ENCODE measurements at places on chromosomes 1 and 21.
A peak's percentile ranks its signal among the peaks of the same experiment; 100 is the strongest.

DNA sequence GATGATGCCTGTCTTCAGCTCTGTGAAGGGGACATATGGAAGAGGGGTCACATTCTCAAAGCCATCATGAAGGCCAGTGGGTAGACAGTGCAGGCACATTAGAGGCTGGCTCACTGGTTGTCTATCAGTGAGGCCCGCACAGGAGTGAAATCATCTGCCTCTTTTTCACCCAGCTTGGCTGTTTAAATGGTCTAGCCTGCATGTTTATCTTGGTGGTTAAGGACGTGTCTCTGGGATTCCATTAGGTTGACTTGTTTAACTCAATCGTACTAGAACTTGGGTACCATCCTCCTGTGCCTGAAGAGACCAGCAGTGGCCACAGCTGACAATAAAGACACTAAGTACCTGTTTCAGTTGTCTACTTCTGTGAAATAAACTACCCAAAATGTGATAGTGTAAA, 219.3 kb downstream of the PLPP3 start:
- DNase-seq, result no peak

DNA sequence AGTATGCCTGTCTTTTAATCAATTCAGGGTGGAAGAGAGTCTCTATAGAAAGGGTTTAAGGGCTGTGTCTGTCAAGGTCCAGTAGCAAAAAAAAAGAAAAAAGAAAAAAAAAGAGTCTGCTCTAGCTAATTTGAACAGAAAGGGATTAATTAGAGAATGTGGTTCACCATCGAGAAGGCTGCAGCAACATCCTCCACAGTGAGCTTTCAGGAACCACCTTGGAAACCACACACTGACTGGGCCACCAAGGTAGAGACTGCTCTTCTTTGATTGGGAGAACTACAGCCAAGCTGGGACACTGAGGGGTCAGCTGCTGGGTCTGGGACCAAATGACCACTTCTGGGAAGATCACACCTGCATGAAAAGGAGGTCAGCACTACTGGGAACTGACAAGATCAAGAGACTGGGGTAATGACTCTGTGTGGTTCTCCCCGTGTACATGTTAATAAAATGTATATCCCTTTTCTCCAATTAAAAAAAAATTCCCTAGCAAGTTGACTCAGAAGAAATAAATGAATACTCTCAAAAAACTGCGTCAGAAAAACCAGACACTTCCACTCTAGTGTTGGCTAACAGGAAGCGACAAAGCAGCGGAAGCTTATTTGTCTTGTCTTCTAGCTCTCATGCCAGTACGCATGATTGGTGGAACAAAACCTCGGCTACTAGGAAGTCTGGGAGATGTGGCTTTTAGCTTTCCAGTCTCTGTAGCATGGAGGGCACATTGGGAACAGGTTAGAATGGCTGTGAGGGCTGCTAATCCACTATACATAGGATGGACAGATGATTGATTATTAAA, 60.0 kb upstream of the IVNS1ABP start:
- DNase-seq, result no peak

- DNase-seq, result peak; percentile 33
Measured at GRCh38 chr1:55213885-55214211, 1.3 kb downstream of the USP24 start.

DNA sequence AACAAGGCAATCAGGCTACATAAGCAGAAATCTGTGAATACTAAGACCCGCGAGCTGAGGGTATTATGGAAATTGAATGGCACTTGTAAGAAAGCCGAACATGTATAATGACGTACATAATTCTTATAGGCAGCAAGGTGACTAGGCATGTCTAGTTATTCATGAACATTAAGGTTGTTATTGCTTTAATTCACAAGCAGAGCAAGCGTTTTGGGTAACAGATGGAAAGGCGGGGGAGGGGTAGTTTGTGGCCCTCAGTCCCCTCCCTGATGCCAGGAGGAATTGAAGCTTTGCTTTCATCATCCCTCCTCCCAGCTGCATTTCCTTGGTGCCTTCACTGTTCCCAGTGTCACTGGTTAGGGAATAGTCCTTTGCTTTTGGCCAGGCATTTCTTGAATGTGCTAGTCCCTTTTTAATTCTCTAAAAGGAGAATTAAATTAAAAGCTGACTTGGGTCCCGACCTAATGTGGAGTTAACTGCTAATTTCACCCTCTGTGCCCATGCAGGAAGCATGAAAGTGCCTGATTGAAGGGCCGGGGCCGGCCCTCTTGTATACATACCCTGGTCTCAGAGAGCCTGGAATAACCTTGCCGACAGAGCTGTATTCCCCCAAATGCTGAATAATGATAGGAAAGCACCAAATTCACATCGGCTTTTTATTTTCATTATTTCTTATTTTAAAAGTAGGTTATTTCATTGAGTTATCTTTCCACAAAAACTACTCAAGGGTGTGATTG, 42.5 kb downstream of the RYR2 start:
- no peak for DNase-seq

- DNase-seq, result no peak
Measured at GRCh38 chr1:91751275-91751674, 134.7 kb downstream of the TGFBR3 start.

DNA sequence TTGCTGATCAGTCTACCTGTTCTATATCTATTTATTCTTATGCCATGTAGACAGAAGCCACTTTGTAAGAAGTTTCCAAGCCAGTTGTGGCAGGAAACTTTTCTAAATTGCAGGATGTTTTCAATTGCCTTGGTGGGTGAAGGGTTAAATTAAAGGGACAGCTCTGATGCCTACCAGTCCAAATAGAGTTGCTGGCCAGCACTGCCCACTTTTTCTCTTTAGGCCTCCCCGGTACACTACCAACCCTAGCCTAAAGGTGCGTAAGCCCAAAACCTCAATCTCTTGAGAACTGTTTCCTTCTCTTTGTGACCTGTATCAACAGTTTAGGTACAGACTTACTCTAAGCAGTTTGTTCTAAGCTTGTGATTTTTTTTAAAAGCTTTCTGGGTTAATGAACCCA, 15.5 kb downstream of the SUSD4 start:
- DNase-seq, result no peak

Measured in glutamatergic neuron (in vitro differentiated cells).